Aorta (tissue), 5 donors: ENCODE measurements at places on chromosomes 1 and 21. TPM values are rescaled to one million over a fixed set of nuclear protein-coding genes. Genes with fewer than 3 reads are reported as not detected.

The MRPS21 gene
- total RNA-seq: 39.6 TPM

The AMY1B gene
- total RNA-seq: not detected

The LCE2B gene
- not detected for total RNA-seq

The FMO1 gene
- 7.3 TPM for total RNA-seq

The MNDA gene
- total RNA-seq: 11.3 TPM

The LRRC71 gene
- total RNA-seq: 0.42 TPM

The DHX9 gene
- 91.5 TPM for total RNA-seq
